BE2C (cell line): ENCODE measurements at places on chromosomes 7 and 10.

DNA sequence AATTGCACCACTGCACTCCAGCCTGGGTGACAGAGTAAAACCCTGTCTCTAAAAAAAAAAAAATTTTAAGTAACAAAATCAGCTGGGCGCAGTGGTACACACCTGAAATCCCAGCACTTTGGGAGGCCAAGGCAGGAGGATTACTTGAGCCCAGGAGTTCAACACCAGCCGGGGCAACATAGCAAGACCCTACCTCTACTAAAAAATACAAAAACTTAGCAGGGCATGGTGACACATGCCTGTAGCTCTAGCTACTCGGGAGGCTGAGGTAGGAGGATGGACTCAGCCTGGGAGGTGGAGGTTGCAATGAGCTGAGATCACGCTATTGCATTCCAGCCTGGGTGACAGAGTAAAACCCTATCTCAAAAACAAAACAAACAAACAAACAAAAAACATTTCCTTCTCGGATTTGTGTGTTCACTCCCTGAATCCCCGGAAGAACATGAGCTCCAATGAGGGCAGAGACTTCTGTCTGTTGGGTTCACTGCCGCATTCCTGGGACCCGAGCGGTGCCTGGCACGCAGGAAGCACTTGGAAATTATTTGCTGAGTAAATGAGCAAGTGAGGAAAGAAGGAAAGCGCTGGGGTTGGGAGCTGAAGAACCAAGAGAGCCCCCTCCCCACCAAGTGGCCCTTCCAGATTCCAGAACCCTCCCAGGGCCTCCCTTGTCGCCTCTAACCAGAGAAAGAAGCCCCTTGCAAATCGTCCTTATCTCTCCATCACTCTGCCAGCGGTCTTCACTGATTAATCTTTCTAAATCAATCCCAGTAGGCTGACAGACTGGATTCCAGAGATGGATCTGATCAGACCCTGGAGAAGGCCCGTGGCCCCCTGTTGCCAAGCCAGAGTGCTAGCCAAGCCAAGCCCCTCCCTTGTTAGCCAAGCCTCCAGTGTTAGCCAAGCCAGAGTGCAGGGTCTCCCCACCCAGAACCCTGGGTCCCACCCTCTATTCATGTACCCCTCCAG is 6.2 kb downstream of the TNRC18 start:
- DNase-seq = no peak

DNA sequence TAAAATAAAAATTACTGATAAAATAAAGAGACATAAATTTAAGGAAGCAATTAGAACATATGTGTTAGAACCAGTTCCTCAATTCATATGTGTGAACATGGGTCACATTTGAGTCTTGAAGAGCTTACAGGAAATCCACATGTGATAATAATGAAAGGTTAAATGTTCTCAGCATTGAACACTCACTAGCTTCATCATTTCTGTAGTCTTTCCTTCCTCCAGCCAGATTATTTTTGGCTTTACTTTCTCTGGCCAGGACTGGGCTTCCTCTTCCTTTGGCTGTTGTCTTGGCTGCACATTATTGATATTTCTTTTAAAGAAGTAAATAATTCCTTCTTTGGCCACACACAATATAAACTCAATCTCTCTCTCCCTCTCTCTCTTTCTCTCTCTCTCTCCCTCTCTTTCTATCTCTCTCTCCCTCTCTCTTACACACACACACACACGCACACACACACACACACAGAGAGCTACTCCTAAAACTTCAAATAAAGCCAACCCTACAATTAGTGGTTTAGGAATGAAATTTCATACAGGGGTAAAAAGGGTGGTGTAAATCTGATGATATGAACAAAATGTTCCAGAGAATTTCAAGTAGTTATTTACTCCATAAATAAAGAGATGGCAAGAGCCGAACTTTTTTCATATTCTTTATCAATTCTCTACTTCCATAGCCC is 171.2 kb downstream of the REEP3 start:
- DNase-seq = no peak

DNA sequence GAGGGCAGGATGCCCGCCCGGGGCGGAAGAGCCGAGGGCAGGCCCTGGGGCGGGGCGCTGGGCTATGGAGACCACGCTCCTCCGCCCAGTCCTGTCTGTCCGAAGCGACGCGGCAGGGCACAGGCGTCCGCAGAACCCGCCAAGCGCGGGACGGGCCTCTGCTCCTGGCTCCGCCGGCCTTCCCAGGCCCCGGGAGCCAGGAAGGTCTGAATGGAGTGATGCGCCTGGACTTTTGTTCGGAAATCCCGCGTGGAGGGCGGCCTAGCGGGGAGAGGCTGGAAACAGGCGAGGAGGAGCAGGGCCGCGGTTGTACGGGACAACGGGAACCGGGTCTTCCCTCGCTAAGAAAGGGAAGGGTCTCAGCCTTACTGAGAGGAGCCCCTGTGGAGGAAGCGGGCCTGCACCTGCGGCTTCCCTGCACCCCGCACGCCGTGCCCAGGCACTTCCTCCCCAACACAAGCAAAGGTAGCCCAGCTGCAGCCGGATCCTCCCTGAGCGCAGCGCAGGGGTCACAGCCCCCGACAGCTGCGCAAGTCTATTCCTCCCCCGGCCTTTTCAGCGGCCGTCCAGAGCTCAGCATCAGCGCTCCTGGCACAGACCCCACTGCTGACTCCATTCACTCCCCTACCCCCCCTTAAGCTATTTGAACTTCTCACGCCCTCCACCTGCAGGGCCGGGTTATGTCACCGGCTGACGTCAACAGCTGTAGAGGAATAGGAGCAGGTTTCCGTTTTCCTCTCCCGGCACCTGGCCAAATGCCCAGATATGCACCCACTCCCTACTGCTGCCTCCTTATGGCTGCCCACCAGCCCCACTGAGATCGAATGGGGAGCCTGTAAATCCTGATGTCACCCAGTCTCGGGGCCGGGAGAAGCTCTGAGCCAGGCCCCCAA is 143.2 kb upstream of the RET start:
- peak; percentile 60 for DNase-seq

- no peak for DNase-seq
These were observed 112.8 kb upstream of the RAB18 start for GRCh38 chr10:27391325-27391724.

DNA sequence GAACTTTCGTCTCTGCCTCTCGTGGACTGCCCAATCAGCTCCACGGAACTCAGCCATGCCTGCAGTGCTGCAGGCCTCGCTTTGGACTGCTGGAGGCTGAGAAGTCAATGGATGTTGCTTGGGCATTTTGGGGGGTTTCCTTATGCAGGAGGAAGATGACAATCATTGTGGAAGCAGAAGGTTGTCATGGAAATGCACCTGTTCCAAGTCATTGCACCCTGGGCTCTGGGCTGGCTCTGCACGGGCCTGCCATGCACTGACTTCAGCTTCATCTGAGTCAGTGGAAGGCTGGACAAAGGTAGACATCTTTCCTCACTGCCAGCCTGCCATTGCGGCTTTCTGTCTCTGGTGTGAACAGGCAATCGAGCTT is 217.3 kb downstream of the RPS24 start:
- DNase-seq = no peak

DNA sequence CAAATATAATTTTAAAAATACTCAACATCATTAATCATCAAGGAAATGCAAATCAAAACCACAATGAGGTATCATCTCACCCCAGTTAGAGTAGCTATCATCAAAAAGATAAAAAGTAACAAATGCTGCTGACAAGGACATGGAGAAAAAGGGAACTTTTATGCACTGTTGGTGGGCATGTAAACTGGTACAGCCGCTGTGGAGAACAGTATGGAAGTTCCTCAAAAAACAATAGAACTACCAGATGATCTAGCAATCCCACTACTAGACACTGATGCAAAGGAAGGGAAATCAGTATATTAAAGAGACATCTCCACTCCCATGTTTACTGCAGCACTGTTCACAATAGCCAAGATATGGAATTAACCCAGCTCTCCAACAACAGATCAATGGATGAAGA is 384.5 kb downstream of the PLXDC2 start:
- no peak for DNase-seq

DNA sequence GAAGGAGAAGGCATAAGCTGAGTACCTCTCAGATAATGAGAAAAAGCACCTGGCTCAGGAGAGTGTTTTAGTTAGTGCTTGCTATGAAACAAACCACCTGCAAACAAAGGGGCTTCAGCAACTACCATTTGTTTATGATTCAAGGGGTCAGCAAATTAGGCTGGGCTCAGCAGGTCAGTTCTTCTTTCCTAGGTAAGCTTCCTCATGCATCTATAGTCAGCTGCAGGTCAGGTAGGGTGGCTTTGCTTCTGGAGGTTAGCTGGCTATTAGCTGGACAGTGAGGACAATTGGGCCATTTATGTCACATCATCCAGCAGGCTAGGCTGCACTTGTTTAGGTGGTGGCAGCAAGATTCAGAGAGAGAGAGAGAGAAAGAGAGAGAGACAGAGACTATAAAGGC is 185.5 kb downstream of the EMX2 start:
- DNase-seq = no peak

DNA sequence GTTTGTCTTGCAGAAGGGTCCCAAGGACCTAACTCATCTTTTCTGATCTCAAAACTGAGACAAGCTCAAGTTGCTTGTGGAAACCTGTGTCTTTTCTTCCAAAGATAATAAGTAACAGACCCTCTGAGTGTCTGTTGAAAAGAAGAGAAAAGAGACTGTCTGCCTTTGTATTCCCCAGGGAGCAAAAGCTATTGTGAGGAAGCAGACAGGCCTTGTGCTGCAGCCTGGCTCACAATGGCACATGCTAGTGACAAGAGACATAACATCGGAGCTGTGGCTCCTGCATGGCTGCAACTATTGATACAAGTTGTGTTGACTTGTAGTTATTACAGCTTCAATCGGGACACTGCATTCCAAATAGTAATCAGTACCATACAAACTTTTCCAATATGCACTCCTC is 202.9 kb downstream of the DKK1 start:
- DNase-seq = peak; percentile 65

- DNase-seq = no peak
These were observed 5.6 kb downstream of the SSC4D start for GRCh38 chr7:76403780-76404494.

GRCh38 chr7:122858320-122858719 is 27.9 kb downstream of the CADPS2 start:
- DNase-seq = no peak
